ENCODE measurements at places on chromosomes 2 and 18.

DNA sequence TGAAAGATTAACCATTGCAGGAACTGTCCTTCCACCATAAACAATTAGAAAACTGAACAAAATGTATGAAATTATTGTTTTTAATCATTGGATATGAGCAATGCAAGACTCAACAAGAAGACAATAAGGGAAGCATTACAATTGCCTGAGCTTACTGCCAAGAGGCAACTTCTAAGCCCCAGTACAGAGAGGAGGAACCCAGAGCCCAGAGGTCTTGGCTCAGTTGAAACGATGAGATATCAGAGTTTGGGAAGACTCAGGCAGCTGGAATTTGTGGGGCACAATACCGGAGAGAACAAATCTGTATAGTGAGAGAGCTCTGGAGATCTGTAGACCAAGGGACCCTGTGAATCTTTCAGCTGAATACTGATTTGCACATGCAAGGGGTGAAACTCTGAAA lies 80.6 kb upstream of the ZFP36L2 start:
- DNase-seq = no peak

DNA sequence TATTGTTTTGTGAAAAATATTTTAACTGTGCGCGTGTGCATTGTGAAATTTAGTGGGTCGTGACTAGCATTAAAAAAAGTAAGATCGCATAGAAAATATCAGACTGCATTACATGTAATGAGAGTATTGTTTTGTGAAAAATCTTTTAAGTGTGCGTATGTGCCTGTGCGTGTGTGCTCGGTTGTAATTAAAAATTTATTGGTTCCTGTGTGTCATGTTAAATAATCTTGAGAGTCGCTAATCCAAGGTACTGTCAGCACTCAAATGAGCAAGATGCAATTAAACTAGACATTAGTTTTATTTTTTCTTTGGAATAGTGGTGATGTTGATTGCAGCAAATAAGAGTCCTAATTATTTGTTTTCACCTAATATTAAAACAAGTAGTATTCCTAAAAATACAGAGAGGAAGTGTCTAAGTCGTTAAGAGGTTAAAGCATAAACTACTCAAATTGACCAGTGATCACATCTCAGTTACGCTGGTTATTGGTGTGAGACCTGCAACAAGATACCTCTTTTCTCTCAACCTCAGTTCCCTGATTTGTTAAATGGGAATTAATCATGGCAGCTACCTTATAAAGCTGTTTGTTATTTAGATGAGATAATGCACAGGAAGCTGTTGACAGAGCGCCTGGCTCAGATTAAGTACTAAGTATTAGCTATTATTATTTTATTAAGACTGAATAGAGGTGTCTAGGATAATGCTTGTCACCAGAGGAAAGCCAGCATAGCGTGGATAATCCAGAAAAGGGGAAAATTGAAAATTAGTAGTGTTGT lies 1.9 kb downstream of the ZDBF2 start:
- DNase-seq = no peak

GRCh38 chr2:41910126-41910525 lies 137.7 kb upstream of the PKDCC start:
- DNase-seq = no peak

GRCh38 chr2:207142461-207142860 lies 23.3 kb downstream of the KLF7 start:
- no peak for DNase-seq

GRCh38 chr18:38368886-38369285 lies 803.3 kb upstream of the CELF4 start:
- no peak for DNase-seq

DNA sequence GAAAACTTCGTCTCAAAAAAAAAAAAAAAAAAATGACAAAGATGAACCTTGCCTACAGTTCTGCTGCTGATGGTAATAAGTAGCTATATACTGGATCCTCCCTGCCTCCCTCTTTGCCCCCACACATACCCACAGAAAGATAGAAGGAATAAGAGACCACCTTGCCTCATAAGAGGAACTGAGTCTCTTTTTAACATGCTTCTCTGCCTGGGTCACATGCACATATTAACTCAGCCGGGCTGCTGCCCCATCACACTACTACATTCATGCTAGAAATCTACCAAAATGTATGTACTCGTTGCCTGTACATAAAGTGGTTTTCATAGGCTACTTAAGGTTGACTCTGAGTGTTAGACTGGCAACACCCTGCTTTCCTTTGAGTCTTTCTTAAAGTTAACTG lies 78.9 kb upstream of the B3GNT2 start:
- DNase-seq = no peak

GRCh38 chr2:26001743-26002351 lies 19.6 kb upstream of the KIF3C start:
- no peak for DNase-seq
